RWPE2 (cell line): ENCODE measurements at places on chromosomes 3 and 15.
A peak's percentile ranks its signal among the peaks of the same experiment; 100 is the strongest.

DNA sequence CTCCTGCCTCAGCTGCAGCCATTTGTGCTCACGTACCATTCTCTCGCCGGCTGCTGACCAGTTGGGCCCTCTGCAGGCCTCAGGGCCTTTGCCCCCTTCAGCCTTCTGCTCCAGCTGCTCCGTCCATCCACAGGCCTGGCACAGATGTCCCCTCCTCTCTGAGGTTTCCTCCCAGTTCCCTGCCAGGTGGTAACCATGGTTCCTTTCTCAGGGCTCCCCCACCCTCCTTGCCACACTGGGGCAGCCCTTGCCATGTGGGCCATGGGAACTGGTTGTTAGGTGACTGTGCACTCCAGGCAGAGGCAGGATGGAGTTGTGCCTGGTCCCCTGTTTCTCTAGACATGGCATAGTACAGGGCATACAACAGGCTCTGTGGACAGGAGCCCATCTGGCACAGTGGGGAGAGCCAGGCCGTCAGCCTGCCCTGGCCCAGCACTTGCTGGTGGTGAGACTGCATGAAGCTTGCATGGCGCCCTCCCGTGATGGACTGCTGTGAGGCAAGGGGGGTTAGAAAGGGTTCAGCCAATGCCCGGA lies 148.9 kb downstream of the DNAJB8 start:
- no peak for DNase-seq

GRCh38 chr3:49602877-49603411 lies 48.7 kb downstream of the BSN start:
- DNase-seq, result no peak

- DNase-seq, result no peak
Observed at GRCh38 chr15:26974120-26974780, 3.3 kb downstream of the GABRG3 start.

- no peak for DNase-seq
Observed at GRCh38 chr3:124599779-124600693, 130.2 kb upstream of the UMPS start.

DNA sequence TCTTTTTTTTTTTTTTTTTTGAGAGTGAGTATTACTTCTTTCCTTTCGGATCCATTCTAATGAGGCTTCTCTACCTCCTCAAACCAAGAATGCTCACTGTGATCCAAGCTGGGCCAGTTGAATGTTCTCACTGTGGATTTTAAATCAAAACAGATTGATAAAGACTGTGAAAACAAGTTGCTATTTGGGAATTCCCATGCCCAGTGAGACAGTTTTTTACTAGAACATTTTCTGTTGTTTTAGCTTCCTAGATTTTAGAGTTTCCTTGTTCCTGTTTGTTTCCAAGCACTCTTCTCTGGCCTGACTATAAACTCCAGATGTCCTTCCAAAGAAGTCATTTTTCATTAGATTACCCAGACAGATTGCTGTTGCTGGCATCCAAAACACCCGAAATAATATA lies 60.1 kb upstream of the GALNT15 start:
- DNase-seq, result no peak

- DNase-seq, result no peak
Observed at GRCh38 chr3:47782446-47783308, 984 bp upstream of the SMARCC1 start.

GRCh38 chr3:49500732-49501609 lies 30.9 kb downstream of the DAG1 start:
- DNase-seq, result peak; percentile 88

DNA sequence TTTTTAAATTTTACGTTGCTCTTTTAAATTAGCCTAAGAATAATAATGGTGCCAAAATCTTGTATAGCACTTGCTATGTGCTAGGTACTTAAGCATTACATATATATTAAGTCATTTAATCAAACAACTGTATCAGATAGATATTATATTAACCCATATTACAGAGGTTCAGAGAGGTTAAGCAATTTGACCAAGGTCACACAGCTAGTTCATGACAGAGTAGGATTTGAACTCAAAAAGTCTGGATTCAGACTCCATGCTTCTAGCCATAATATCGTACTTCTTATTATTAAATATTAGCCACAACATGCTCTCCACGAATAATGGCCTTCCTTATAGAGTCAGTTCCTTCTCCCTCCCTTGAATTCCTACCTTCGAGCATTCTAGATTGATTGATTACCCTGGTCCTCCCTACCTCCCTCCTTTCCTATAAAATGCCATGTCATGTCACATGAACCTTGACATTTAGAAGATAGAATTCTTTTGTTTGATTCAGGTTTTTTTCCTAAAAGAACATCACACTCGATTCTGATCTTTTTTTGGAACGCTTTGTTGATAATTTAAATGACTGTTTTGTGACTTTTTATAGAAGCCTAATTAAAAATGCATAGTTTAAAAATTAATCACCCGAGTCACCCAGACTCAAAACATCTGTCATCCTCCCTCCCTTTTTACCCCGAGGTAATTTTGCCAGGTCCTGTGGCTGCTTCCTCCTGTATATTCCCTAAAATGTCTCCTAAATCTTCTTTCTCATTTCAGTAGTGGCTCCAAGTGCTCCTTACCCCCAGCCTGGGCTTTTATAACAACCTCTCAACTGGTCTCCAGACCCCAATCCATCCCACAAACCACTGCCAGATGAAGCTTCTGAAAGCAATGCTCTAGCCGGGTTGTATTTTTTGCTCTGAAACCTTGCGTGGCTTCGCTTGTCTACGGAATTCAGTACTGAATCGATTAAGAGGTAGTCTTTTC lies 8.5 kb upstream of the PSMD6 start:
- no peak for DNase-seq

GRCh38 chr3:193040836-193041672 lies 123.4 kb upstream of the MB21D2 start:
- DNase-seq, result no peak
